MG63 (cell line): ENCODE measurements at places on chromosomes 2 and 18. TPM values are rescaled to one million over a fixed set of nuclear protein-coding genes. Genes with fewer than 3 reads are reported as not detected.
A peak's percentile ranks its signal among the peaks of the same experiment; 100 is the strongest.

- DNase-seq: no peak
Observed at GRCh38 chr2:6639929-6640620, 225.6 kb downstream of the CMPK2 start.

Gene STK39
- total RNA-seq: 28.1 and 34.2 TPM in 2 replicates

Gene GNLY
- total RNA-seq: not detected in 2 replicates

- peak; percentile 25 for DNase-seq
Observed at GRCh38 chr2:177783835-177784744, 288.5 kb downstream of the PDE11A start.

DNA sequence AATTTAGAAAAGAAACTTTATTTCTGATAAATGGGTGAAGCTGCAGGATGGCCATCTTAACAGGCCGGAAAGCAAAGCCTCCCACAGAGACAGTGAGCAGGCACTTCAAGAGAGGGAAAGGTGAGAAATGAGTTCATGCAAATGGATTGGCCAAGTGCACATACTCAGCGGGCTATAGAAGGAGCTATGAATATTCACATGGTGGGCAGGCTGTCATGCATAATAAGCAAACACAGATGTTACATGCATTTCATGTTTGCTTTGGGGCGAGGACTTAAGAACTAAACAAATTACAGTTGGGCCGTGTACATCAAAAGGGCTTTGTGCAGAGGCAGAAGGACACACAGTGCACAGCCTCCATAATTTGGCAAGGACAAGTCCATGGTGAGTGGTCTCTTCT lies 69.8 kb upstream of the MAL start:
- DNase-seq: no peak

GRCh38 chr2:183264890-183265535 lies 140.8 kb downstream of the NUP35 start:
- no peak for DNase-seq

- no peak for DNase-seq
Observed at GRCh38 chr2:66515743-66516142, 80.8 kb downstream of the MEIS1 start.

Gene BMP10
- not detected in 2 replicates for total RNA-seq

DNA sequence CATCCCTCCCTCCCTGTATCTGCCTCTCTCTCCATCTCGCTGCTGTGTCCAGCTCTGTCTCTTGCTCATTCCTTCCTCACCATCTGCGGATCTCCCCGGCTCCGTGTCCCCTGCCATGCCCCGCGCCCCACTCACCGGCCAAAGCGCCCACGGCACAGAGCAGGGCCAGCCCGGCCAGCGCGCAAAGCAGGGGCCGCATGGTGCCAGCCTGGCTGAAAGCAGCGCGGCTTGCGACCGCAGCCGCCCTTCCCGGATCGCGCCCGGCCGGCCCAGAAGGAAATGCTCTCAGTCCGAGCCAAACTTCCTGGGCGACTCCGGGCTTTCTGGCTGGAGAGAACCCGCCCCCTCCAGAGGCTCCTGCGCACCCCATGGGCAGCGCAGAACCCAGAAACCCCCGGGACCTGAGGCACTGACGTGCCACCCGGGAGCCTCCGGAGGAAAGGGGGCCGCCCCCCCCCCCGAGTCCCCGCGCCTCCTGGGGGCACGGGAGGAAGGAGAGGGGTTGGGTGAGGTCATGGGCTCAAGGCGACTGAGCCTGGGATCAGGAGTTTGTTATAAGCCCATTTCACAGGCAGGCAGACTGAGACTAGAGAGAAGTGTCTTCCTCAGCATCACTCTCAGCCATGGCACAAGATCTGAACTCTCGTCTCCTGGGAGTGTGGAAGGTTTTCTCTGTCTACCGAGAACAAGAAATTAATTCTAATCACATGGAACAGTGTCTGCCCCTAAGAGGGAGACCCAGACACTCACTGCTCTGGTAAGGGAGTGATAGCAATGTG lies 45.2 kb upstream of the RAB6C start:
- DNase-seq: peak; percentile 53

GRCh38 chr2:81225756-81226155 lies 921.2 kb upstream of the LRRTM1 start:
- DNase-seq: no peak

- no peak for DNase-seq
Observed at GRCh38 chr2:107511970-107512789, 314.5 kb upstream of the RGPD4 start.
